Activated CD4-positive, alpha-beta memory T cell treated with anti-CD3 and anti-CD28 coated beads, Interleukin-2, amount 10 ng/mL, durations not matched to agents 7 days and 5 days (primary cell): ENCODE measurements at places on chromosomes 5 and 9.
A peak's percentile ranks its signal among the peaks of the same experiment; 100 is the strongest.

DNA sequence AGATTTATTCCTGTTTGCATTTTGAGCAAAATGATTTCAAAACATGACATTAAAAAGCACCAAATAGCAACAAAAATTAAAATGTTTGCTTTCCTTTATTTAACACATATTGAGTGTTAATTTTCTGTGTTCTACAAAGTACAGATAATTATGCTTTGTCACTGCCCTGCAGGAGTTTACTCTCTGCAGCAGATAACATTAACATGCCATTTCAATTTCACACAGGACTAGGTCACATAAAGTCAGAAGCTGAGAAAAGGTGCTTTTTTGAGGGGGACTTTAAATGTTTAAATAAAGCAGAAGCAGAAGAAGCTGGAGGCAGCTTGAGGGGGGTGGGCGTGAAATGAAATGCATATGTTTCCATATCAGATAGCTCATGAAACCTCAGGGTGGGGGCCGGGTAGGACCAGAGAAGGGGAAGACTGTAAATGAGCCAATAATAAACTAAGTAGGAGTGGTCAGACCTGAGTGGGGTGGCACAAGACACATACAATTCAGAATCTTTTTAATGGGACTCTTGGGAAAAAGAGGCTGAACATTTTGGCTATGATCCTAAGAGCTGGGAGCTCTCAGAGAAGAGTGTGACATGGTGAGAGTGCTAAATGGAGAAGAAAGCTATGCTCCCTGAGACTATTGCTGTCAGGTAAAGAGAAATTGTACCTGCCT, 387.5 kb downstream of the FAM170A start:
- DNase-seq, result no peak

GRCh38 chr9:125922854-125923253, 175.7 kb downstream of the PBX3 start:
- DNase-seq, result no peak

GRCh38 chr9:134475011-134475790, 148.9 kb downstream of the RXRA start:
- no peak for DNase-seq

DNA sequence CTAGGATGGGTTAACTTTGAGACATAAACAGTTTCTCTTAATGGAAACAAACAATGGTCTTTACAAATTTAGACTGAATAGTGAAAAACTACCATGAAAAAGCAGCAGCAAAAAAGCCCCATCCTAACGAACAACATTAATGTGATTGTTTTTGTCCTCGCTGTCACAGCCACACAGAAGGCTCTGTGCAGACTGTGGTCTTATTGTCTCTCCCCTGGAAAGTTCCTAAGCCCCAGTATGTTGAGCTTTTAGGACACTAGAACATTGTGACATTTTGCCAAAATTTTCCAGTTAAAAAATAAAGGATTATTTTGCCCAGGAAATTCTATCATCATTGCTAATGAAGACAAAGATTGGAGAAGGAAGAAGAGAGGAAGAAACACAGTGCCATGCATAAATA, 12.6 kb upstream of the SOWAHA start:
- DNase-seq, result no peak

DNA sequence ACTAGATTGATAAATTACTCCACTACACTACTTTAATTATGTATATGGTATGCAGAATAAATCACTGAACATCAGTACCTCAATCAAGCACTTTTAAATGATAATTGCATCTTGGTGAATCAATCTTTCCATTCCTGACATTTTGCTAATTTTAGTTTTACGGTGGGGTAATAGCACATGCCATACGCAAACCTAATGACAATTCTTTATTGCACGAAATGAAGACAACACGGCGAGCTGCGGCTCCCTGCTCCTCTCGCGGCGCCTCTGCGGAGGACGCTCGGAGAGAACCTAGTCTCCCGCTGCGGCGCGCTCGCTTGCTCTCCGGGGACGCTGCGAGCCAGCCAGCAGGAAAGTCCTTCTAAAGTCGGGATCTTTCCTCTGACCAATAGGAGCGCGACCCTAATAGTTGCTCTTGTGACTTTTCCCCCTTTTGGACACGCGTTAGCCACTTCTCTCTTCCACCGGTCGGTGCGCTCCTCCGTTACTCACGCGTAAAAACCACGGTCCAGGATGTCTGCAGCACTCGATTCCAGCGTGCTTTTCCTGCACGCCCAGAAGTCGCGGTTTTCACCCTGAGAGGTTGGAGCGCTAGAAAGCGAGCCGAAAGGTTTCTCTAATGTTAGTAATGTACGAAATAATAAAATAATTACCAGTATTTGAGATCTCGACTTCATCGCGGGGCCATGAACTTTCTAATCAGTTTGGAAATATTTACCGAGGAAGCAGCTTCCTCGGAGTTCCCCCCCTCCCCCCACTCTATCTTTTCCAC, 1.0 kb upstream of the MEF2C start:
- DNase-seq, result no peak

GRCh38 chr5:18311266-18311665, 677.0 kb downstream of the TAF11L14 start:
- DNase-seq, result no peak

DNA sequence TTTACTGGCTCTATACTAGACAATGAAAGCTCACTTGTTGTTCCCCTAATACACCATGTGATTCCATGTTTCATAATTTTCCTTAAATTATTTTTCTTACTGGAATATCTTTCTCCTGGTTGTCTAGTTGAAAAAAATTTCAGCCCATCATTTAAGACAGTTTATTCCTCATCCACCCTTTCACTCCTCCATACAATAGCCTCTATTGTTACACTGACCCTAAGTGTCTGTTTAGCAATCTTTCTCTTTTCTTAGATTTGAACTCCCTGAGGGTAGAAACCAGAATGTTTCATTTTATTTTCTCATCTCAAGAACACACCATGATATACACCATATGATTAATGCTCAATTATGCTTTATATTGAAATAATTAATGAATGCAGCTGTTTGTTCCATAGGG, 413.4 kb upstream of the ITGA1 start:
- no peak for DNase-seq

DNA sequence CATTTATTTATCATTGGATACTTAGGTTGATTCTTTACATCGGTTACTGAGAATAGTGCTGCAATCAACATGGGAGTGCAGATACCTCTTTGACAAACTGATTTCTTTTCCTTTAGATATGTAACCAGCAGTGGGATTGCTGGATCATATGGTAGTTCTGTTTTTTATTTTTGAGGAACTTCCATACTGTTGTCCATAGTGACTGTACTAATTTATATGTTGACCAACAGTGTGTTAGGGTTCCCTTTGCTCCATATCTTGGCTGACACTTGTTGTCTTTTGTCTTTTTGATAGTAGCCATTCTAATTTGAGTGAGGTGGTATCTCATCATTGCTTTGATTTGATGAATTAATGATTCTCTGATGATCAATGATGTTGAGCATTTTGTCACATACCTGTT, 137.3 kb upstream of the PITX1 start:
- no peak for DNase-seq

- no peak for DNase-seq
Measured at GRCh38 chr5:139549162-139549894, 11.8 kb upstream of the UBE2D2 start.

DNA sequence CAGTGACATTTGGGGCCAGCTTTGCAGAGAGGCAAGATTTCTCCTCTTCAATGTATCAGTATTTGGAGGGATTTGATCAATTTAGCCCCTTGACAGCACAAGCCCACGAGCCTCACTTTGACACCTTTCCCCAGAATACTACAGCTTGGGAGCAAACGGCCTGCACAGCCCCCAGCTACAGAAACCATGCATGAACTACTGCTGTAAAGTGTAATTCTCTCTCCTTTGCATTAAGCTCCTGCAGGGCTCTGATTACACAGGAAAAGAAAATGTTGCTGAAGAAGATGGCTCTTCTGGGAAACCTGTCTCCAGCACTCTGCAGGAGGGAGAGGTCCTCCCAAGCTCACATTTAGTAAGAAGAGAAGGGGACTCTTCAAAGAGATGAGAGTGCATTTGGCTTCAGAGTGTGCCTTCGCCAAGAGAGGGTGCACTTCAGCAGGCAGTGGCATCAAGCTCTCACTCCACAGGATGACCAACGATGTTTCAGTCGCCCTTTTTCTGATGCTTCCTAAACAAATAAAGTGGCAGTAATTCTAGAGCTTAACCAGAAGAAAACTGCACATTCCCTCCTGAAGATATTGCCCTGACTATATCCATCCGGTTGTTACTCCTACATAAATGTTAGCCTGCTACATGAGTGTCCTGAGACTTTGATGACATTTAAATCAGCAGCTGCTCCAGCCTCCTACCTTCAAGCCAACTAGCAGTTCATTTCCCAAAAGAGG, 272.2 kb downstream of the AUH start:
- peak; percentile 33 for DNase-seq

DNA sequence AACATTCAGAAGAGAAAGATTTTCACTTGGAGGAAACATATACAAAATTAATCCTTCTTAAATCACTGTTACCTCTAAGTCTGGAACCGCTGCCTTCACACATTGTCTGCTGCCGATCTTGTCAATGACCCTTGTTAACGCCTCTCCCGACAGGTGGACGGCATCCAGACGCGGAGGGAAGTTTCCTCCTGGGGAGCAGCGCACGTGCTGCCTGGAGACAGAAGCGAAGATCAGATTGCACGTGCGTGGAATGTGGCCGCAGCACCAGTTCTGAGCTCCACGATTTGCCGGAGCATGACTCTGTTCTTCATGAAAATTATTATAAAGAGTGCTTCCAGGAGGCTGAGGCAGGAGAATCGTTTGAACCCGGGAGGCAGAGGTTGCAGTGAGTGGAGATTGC, 183.6 kb upstream of the IRX4 start:
- DNase-seq, result no peak

- no peak for DNase-seq
Measured at GRCh38 chr9:89342948-89343347, 24.6 kb downstream of the SECISBP2 start.

GRCh38 chr9:92614763-92615461, 55.0 kb downstream of the IPPK start:
- DNase-seq, result no peak

DNA sequence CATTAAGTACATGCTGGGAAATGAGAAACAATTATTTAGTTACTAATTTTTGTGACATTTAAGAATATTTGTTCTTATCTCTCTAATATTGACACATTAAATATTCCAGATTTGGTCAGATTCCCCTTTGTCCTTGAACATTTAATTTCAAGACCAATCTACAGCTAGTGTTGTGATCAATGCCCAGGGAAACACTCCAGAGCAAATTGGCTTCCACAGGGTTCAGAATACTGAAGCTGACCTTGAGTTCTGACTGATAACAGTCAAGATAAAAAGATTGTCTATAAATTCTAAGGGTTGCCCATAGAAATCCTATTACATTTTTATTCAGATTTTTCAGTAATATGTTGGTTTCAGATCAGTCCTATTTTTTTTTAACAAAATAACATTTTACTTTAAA, 31.3 kb downstream of the ZFYVE16 start:
- no peak for DNase-seq

- DNase-seq, result no peak
Measured at GRCh38 chr5:125700380-125700861, 722.8 kb upstream of the GRAMD2B start.
